ENCODE measurements at places on chromosomes 3 and 15.

DNA sequence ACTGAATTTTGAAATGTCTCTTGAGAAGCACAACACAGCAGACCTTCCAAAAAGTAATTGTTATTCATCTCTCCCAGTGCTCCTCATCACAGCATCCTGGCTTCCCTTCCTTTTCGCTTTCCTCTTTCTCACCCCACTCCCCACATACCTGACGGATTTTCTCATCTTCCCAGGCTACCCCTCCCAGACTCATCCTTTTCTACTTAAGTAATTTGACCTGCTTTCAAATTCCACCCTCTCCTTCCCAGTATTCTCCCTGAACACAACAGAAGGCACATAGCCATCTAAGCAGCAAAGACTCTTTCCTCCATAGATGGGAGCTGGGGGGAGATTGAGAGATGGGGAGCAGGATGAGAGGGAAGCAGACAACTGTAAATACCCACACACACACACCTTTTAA lies 187.1 kb upstream of the STT3B start:
- no peak for DNase-seq

GRCh38 chr3:25143356-25144025 lies 284.6 kb upstream of the RARB start:
- DNase-seq: no peak

DNA sequence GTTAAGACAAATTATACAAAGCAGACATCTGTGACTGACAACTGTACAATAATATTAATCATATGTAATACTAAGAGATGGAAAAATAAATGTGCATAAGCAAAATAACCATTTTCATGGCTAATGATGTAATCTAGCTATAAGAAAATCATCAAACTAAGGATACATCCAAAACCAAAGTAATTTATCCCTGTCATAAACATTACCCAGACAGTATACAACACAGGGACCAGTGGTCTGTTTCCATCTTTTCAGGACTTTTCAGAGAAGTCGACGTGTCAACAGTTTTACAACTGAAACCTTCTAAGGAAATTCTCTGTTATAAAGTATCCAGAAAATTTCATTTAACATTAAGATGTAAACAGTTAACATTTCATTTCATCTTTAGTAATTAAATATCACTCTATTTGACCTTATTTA lies 11.0 kb downstream of the THBS1 start:
- DNase-seq: no peak

DNA sequence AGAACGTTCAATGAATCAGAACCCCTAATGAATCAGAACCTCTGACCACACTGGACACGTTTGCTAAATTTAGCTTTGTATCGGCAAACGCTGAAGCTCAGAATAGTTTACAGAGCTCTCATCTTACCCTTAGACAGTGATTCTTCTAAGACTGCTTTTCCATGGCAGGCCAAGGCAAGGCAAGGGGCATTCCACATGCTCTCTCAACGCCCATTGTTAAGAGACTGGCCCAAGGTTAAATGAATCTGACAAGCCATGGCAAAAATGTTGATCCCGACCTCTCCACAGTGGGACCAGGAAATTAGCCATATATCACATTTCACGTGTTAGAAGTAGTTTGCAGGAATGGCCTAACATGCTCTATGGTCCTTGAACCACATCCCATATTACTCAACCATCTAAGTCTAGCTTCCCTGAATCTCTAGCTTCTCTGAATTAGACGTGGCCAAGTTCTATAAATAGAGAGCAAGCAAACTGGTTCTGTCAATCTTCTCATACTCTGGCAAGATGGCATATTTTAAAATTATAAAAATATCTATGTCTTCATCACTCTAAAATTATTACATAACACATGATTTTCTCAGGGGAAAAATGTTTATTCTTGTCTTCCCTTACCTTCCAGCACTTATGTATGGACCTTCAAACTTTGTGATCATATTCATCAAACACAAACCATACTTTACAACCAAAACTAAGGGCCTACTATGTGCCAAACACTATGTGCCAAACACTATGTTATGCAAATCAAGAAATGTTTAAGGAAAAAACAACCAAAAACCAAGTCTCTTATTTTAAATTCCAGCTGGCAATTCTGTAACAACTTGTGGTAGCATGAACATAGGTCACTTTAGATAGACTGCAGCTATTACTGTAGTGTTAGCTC lies 54.3 kb downstream of the AAGAB start:
- no peak for DNase-seq

GRCh38 chr3:128123156-128123537 lies 465 bp downstream of the RUVBL1 start:
- no peak for DNase-seq

DNA sequence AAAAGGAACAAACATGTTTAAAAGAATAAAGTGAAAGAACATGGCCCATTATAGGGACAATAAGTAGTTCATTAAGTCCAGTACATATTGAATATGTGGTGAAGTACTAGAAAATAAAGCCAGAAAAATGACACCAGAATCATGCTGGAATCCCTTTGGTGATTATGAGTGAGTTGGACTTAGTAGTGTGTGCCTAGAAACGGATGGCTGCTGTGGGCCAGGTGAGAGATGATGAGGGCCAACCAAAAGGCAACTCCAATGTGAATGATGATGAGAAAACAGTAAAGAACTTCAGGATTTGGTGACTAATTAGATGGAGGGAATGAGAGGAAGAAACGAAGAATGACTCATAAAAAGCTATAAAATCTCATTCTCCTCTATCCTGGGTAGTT lies 3.3 kb downstream of the CRYGS start:
- no peak for DNase-seq

- peak; percentile 95 for DNase-seq
Measured at GRCh38 chr3:40690749-40691451, 166.1 kb downstream of the ZNF621 start.

GRCh38 chr3:83946554-83946953 lies 1012.2 kb upstream of the CADM2 start:
- DNase-seq: no peak

DNA sequence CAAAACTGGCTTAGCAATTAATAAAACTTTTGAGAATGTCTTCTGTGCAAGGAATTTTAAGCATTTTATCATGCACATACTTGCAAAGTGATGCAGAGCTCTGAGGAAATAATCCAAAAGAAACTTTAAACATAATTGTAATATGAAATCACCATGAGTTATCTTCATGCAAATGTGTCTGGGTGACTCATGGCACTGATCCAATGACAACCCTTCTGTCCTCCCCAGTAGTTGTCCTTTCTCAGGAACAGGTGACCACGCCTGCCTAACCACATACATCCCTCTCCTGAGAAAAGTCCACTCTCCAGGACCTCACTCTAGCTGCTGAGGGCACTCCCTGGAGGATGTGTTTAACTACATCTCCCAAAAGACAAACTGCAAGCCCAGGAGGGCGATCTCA lies 530.6 kb upstream of the IL12A start:
- no peak for DNase-seq

- no peak for DNase-seq
Measured at GRCh38 chr3:110608566-110608965, 463.1 kb upstream of the NECTIN3 start.

GRCh38 chr3:30933478-30934207 lies 39.2 kb upstream of the GADL1 start:
- no peak for DNase-seq

- DNase-seq: no peak
Measured at GRCh38 chr3:156899951-156900350, 73.8 kb downstream of the LEKR1 start.

- DNase-seq: no peak
Measured at GRCh38 chr3:150756491-150757059, 6.4 kb downstream of the SIAH2 start.

GRCh38 chr15:33322091-33322490 lies 11.3 kb downstream of the RYR3 start:
- no peak for DNase-seq

- DNase-seq: no peak
Measured at GRCh38 chr15:101578443-101578894, 73.7 kb downstream of the TM2D3 start.

- DNase-seq: no peak
Measured at GRCh38 chr15:70664494-70664893, 98.9 kb downstream of the UACA start.

DNA sequence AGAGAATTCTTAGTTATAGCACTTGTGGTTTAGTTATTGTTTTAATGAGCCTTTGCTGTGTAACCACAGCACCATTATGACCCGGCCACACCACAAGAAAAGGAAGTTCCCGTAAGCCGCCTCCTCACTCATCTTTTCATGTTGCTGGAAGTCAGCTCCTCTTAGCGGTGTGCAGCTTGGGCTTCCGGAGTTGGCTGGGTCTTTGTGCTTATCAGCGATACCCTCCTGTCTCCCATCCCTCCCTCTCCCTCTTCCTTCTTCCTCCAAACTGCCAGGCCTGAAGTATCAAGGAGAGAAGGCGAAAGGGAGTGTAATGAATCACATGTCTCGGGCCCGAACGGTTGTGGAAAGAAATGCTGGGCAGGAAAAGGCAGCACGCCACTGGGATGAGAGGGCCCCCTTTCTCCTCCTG lies 353.5 kb downstream of the MCTP2 start:
- no peak for DNase-seq

GRCh38 chr15:63461230-63461985 lies 43.0 kb upstream of the USP3 start:
- no peak for DNase-seq

DNA sequence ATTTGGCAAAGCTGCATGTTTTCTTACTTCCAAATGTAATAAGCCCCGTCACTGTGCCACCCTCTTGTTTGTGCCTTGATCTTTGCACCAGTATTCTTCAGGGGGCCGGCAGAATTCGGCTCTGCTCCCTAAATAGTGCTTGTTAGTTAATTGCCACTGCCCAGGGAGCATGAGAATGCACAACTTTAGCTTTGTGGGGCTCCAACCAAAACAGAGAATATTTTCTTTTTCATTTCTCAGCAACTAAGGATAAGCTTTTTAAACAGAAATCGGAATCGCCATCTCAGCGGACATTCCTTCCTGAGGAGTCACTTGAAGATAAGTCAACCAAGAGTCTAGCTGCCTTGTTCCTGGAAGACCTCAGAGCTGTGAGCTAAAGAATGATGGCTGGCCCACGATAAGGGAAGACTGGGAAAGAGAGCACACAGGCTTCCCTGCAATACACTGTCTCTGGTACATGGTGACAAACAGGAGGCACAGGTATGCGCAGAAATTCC lies 106.0 kb downstream of the LRIG1 start:
- no peak for DNase-seq

DNA sequence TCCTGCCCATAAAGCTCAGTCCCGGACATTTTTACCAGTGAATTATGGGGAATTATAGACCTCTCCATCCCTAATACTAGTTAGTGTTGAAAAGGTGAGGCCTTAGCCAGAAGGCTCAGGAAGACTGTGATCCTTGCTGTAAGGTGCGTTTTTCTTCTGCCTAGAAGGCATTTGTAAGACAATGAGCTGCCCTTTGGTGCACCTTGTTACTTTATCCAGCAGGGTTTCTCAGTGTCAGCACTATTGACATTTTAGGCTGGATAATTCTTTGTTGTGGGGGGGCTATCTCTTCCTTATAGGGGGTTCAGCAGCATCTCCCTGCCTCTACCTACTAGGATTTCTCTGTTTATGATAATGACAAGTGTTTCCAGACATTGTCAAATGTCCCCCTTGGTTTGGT lies 108.1 kb upstream of the ABHD17C start:
- DNase-seq: no peak

DNA sequence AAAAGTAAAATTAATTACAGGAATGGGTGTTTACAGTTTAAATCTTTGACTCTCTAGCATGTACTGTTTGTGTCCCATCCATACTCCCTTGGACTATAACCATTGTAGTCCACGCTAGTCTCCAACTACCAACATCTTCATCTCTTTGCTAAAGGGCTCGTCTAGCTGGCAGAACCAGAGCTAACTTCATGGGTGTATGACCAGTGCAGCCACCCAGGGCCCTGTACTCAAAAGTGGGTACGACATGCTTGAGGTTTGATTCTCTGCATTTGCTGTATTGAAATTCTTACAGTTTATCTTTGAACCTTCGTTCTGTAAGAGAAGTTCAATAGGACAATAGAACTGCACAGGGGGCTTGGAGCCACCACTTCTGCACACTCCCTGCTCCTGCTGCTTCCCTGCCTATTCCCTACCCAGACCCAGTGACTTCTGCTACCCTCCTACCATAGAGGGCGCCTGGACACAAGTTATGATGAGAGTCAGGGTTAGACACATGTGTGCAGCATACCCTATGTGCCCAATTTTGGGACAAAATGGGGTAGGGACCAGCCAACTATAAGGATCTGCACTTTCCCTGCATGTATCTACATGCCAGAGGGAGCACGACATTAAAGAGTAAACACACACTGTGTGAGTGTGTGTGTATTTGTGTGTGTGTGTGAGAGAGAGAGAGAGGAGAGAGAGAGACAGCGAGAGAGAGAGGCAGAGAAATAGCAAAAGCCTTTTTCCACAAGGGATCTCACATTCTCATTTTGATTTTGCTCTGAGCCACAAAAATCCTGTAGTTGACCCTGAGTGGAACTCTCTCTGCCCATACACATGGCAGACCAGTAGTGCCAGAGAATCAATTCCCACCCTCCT lies 59.0 kb upstream of the NECTIN3 start:
- no peak for DNase-seq

DNA sequence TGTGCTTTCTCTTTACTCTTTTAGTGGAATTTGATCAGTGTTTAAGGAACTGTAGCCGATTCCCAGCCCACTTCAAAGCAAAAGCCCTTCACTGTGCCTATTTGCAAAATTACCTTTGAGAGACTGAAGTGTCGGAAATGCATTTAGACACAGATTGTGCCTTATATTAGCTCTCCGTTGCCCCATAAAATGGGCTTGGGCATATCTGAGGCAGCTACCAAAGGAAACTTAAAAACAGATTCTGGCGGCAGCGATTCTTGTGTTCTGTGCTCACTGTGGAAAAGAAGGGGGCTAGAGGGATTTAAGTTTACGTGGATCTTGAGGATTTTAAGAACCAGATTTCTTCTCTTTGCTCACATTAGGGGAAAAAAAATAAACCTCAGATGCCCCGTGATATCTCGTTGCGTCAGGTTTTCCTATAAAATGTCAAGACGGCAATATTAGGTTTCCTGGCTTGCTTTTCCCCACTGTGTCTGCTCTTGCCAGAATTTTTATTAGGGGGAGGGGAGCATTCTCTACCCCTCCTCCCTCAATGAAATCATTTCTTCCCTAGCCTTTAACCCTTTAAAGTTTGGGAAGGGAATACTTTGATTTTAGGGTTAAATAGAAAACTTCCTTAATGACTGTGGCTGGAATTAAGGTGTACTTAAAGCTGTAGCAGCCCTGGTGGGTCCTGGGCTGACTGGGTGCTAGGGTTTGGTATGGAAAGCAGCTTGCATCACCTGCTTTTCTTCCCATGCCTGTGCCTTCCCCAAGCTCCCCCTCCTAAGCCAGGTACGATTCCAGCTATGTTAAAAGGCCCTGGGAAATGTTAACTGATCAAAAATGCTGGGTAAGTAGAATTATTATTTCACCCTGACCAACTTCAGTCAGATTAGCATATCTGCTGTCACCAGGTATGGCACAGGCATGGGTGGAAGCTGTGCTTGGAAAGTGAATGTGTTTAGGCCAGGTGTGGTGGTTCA lies 73.8 kb downstream of the SMAD3 start:
- peak; percentile 58 for DNase-seq
